Non-pigmented ciliary epithelial cell (primary cell): ENCODE measurements at places on chromosomes 7 and 10.

DNA sequence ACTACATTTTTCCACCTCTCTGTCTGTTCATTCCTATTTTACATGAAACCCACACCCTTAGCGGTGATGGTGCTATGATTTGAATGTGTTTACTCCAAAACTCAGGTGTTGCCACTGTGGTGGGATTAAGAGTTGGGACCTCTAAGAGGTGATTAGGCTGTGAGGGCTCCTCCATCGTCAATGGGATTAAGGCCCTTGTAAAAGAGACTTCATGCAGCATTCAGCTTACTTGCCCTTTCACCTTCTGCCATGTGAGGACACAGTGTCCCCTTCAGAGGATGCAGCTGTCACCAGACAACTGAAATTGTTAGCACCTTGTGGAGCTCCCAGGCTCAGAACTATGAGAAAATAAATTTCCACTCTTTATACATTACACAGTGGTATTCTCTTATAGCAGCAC is 182.2 kb downstream of the NOC3L start:
- no peak for DNase-seq

DNA sequence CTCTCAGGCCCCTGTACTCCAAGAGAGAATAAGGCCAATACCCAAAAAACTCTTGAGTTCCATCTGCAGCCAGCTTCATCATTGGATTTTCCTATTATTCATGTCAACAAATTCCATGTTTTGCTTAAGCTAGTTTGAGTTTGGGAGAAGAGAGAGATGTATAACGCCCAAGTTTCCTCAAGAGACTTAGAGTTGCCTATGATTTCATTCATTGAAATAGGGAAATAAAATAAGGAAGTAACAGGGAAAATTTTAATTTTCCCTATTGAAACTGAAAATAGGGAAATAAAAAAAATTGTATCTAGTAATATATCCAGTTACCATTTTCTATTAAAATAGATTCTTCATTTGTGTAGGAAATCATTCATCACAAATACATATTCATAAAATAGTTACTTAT is 66.5 kb upstream of the SVIL start:
- no peak for DNase-seq

- no peak for DNase-seq
Measured at GRCh38 chr10:95832216-95833041, 75.3 kb upstream of the CC2D2B start.

- no peak for DNase-seq
Measured at GRCh38 chr7:75758491-75758890, 13.5 kb downstream of the CCL26 start.

GRCh38 chr10:105844241-105844640 is 1203.2 kb downstream of the SORCS3 start:
- no peak for DNase-seq

- DNase-seq, result no peak
Measured at GRCh38 chr10:52703898-52704297, 68.7 kb downstream of the MBL2 start.

DNA sequence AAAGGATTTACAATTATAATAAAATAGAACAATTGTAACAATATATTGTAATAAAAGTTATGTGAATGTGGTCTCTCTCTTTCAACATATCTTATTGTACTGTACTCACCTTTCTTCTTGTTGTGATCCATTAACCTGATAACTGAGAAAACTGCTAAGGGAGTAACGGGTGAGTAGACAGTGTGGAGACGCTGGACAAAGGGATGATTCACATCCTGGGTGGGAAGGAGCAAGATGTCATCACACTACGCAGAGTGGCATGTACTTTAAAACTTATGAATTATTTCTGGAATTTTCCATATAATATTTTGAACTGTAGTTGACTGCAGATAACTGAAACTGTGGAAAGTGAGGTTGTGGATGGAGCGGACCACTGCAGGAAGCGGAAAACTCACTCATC is 91.2 kb upstream of the PLPP4 start:
- no peak for DNase-seq

DNA sequence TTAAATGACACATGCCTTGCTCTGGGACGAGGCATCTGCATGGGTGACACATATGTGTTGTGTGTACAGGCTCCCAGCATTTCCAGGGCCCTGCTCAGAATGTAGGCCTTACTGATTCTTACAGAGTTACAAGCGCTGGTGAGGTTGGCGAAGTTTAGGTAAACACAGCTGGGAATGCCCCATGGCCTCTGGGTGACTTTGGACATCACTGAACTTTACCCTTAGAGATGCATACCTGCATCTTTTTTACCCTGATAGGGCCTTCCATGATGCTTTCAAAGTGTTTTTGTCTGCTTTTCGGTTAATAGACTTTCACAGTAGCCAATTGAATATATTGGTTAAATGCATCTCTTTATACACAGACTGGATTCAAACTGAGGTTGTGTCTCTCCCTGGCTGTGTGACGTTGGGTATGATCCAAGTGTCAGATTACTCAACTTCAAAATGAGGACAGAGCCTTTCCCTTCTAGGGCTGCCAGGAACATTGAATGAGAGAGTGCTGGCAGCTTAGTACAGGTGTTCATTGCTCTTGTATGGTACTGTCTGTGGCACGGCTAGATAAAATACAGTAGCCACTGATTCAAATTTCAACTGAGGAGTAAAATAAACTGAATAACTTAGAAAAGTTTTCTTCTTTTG is 29.5 kb downstream of the EGFR start:
- no peak for DNase-seq

GRCh38 chr7:31767686-31768358 is 80.8 kb downstream of the PPP1R17 start:
- no peak for DNase-seq

- DNase-seq, result no peak
Measured at GRCh38 chr7:4837803-4838625, 23.8 kb downstream of the PAPOLB start.

DNA sequence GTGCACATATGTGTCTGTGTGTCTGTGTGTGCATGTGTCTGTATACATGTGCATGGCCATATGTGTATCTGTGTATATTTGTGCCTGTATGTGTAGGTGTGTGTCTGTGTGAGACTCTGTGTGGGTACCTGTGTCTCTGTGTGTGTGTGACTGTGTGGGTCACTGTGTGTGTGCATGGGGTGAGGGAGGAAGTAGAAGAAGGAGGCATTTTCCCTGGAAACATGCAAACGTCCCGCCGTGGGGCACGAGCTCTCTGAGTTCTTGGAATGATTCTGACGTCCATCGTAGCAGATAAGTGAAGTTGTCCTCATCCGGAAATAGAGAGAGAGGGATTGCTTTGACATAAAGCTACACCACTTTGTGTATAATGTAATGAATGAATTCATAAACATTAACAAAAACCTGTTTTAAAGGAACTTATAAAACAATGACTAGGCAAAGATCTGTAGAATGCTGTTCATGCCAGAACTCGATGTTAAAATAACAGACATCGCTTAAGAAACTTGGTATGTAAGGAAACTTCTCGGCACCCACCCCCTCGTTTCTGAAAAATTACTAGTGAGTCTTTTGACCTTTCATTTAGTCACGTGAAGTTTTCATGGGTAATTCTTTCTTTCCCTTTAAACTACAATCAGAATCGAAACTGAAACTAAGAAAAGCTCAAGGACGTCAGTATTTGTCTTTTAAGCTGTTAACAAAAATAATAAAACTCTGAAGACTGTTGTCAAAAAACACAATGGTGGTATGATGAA is 43.6 kb upstream of the KLF6 start:
- DNase-seq, result no peak

DNA sequence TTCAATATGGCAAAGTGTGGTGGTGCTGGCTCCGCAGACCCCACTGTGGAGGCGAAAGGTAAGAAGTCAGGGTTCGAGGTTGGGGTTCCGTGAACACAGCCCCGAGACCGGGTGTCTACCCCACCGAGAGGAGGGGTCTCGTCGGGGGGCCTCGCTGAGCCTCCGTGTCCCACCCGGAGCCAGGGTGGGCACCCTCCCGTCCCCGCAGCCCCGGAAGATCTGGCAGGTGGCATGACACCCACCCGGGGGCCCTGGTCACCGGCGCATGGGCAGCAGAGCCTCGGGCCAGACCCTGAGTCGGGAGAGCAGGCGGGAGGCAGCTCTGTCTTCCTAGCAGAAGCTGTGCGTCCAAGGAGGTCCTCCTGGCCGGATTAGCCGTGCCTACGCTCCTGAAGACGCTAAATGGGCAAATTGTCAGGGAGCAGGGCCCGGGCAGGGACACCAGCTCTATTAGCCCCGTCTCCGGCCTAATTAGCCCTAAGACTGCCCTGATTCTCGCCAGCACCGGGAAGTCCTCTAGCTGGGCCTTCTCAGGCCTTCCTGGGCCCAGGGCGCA is 56.4 kb downstream of the UNCX start:
- DNase-seq, result no peak

- no peak for DNase-seq
Measured at GRCh38 chr7:92635538-92635937, 45.3 kb upstream of the FAM133B start.

DNA sequence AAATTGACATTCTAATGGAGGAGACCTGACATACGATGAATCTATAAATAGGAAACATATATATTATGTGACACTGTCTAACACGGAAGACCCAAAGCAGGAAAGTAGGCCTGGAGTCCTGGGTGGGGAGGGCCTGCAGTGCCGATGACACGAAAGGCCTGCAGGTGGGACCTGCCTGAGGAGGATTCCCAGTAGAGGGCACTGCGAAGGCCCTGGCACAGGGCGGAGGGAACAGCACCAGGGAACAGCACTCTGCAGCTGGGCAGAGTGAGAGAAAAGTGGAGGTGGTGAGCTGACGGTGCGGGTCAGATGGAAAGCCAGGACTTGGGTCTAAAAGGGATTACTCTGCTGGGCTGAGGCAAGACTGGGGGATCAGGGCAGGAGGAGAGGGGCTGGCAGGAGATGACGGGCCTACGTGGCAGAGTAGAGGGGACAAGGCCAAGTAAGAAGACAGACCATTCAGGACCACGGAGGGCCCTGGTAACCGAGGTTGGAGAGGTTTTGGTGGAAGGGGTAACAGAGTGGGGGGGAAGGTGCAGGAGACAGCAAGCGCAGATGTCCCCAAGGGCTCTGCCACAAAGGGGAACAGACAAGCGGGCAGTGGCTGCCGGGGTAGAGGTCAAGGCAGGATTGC is 8.1 kb downstream of the ZNF746 start:
- no peak for DNase-seq

- no peak for DNase-seq
Measured at GRCh38 chr10:28982974-28983373, 305.7 kb downstream of the BAMBI start.

DNA sequence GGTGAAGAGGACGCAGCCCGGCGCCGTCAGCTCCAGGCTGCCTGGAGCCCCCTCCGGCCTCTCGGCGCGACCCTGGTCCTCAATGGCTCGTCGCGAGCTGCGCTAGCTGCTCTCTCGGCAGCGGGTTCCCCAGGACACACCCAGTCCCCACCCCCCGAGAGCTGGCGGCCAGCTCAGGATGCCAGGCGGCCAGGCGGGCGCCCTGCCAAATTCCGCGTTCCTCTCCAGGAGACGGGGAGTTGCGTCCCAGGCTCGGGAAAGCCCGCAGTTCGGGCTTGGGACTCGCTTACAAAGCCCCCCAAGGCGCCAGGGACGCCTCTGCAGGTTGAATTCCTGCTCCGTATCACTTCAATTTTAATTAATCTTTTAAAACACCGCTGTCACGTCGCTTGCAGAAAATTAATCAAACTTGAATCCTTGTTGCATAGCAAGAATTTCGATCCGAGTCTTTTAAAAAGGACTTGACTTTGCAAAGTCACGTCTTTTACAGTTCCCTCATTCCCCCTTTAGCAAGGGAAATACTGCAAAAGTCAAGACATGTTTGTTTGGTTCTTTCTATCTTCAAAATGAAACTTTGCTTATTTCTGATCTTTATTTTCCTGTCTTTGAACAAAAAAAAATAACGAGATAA is 28.2 kb downstream of the SKIDA1 start:
- DNase-seq, result no peak

DNA sequence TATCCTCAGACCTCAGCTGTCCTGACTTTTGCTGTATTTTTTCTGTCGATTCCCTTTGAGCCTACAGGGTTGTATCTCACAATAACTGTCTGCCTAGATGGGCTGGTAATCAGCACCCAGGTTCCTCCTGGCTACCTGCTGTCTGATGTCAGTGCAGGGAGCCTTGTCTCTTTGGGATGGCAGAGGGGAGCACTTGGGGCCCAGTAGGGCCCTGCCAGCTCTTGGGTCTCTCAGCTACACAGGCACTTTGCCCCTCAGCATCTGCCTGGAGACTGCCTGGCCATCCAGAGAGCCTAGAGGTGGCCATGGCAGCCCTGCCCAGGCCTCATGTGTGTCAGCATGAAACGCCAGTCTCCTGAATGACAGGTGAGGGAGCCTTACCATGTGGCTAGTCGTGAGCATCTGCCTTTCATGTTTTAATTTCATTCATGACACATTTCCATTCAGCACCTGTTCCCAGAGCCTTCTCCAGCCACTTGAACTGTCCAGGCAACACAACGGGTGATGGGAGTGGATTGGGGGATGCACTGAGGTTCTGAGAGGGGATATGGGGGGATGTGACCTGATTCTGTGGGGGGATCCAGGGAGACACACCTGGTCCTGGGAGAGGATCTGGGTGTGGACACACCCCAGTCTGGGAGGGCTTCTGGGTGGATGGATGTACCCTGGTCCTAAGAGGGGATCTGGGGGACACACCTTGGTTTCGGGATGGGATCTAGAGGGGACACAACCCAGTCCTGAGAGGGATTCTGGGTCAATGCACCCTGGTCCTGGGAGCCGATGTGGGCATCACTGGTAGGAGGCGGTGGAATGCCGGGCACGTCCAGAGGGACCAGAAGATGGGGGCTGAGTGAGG is 21.9 kb downstream of the ADCY1 start:
- no peak for DNase-seq

DNA sequence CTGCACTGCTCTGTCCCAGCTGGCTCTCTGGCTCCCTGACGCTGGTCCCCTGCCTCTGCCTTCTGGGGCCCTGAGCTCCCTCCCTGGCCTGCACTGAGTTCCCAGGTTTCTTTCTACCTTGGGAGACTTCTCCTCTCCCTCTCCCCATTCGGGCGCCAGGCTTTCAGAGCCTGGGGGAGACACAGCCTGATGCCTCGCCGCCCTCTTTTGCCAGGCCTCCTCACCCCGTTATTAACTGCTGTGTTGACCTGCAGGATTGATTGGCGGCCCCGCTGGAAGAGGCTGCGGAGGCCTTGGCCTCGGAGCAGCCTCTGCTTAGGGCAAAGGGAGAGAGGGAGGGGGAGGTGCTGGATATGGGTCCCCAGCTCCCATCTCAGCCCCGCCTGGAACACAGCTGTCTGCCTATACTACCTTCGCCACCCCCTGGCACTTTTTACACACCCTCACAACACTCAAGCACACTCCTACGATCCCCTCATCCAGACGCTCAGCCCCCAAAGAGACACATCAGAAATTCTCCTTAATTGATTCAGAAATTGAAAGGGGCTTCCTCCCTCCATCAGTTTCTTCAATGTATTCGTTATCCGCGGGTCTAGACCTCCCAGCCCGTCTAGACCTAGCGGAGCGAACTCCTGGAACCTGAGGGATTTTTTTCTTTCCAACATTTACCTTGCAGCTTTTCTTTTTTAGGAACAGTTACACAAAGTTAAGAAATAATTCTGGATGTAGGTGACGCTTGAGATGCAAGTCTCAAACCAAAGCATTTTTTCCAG is 7.1 kb upstream of the PAX2 start:
- no peak for DNase-seq

GRCh38 chr7:137870684-137871083 is 23.9 kb upstream of the DGKI start:
- no peak for DNase-seq
